Activated CD4-positive, alpha-beta T cell treated with anti-CD3 and anti-CD28 coated beads for 1 hour (primary cell): ENCODE measurements at places on chromosomes 7 and 10.

DNA sequence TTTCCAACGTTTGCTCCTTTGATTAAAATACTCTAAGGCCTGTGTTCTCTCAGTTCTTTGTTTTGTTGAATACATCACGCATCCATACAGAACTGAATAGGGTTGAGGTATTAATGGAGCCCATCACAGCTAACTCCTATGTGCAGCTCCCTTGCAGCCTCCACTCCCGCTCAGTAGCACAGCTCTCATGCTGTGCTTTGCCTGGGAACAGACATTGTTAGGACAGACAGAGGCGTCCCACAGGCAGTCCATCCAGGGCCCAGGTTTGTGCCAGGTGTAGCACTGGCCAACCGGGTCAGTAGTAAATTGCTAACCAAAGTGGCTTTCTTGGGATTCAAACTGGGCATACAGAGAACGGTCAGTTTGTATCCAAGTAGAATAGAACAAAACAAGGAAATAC lies 644.7 kb upstream of the NRP1 start:
- no peak for DNase-seq

DNA sequence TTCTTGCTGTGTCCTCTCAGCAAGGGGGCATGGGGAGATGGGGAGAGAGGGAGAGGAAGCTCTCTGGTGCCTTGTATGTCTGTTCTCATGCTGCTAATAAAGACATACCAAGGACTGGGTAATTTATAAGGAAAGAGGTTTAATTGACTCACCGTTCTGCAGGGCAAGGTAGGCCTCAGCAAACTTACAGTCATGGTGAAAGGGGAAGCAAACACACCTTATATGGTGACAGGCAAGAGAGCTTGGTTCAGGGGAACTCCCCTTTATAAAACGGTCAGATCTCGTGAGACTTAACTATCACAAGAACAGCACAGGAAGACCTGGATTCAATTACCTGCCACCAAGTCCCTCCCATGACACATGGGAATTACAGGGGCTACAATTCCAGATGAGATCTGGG lies 464.7 kb upstream of the CELF2 start:
- no peak for DNase-seq

GRCh38 chr10:126422567-126422966 lies 34.3 kb upstream of the ADAM12 start:
- DNase-seq, result no peak

- DNase-seq, result no peak
Observed at GRCh38 chr10:96358851-96359540, at the start of gene OPALIN. Gene OPALIN (minus strand): TSS chr10:96359002. CDS start chr10:96358896, 106 bp downstream.

DNA sequence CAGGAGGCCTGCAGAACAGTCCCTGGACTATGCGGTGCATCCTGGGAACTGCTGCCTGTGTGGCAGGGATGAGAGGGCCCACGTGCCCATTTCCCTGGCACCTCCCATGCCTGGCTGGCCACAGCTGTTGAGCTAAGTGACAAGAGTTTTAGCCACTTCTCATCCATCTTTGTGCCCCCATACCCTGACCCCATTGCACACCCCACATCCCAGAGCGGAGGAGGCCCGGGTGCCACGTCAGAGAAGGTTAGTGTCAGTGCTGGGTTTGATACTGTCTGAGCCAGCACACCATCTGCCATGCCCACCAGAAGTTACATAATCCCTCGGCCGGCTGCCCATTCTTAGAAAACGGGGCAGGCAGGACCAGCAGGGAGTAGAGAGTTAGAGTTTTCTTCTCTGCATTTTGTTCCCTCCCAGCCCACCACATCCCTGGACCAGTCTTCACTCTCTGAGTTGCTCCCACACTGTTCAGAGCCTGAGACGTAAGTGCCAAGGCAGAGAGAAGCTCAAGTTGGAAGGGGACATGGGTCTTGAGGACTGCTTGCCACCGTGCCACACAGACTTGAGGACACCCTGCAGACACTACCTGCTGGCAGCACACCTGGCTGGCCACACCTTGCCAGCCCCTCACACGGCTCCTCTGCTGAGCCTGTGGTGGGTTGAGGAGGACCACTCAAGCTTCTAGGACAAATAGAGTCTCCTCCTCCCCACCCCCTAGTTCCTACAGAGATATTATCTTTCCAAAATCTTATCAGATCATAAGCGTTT lies 13.1 kb downstream of the UNC5B start:
- no peak for DNase-seq

DNA sequence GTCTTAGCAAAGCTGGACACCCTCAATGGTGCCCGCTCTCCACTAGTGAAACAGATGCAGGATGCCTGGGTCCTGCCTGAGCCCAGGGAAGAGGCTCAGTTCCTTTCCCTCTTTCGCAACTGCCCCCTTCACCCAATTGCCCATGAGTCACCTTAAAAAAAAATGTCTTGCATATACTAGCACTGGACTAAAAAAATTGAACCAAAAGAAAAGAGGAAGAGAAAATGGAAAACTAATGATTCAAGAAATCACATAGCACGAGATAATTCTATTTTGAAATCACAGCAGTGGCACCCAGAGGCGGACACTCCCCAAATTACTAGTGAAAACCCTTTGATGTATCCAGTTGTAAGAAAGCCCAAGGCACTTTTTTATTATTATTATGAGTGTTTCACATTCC lies 972.5 kb downstream of the LRMDA start:
- no peak for DNase-seq

- no peak for DNase-seq
Observed at GRCh38 chr7:74015670-74016069, 12.3 kb upstream of the ELN start.

DNA sequence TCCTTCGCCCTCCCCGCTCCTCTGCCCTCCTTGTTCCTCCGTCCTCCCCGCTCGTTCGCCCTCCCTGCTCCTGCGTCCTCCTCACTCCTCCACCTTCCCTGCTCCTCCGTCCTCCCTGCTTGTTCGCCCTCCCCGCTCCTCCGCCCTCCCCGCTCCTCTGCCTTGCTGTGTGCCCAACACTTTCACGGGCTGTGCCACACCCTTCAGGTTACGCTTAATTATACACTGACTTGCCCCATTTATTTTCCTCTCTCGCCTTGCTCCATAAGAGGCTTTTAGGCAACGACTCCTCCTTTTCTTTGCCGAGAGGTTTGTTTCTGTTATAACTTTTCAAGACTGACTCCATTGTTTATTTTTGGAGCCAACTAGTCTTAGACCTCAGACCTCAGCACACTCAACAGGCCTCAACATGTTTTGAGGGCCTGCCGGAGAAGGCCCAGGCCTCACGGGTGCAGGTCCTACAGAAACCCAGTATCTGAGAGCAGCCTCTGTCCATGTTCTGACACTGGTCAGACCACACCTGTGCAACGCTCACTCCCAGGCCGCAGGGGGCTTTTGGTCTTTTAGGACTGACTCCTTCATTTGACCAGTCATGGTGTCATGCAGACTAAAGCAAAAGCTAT lies 18.2 kb upstream of the PRKAG2 start:
- DNase-seq, result no peak

DNA sequence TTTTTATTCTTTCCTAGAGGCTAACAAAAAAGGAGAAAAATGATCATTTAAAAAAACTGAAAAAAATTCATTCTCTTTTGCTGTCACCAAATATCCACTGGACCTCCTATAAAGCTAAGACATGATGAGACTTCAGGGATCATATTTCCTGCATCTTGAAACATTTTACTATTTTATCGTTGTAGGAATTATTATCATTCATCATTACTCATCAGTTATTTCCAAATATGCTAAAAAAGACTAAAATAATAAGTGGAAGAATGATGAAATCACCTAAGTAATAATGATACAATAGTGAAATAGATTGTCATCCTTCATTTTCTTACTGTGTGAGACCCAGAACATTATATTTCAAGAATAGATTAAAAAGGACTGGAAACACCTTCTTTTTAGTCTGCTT lies 28.3 kb downstream of the TAF3 start:
- no peak for DNase-seq

- no peak for DNase-seq
Observed at GRCh38 chr10:132651511-132652029, 114.0 kb downstream of the INPP5A start.

DNA sequence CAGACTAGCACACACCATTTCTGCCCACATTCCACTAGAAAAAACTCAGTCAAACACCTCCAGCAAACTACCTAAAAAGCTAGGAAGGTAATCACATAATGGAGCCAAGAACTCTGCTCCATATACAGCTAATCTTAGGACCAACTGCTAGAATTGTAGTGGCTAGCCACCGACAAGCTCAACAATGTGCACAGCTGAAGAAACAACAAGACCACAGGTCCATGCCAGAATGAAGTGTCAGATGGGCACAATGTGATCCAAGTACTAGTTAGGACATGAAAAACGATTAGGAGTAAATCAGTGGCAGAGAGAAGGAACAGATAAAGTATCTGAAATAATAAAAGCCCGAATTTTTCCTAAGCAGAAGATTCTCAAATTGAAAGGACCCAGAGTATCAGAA lies 38.6 kb downstream of the TMEM106B start:
- no peak for DNase-seq

DNA sequence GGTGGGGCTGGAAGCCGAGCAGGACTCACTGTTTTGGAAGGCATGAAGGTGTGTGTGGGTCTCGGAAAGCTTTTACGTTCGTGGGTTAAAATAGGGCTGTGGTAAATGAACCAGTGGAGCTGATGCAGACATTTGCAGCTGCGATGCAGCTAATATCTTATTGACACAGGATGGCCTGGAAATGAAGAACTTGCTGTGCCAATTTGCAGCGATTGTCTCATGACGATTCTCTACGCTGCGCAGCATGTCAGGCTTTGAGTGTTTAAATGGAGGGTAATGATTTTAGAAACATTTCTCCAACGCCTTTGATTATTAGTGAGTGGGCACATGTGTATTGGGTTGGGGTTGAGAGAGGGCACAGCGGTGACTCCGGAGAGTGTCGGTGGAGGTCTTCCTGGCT lies 136.0 kb downstream of the ACTR3B start:
- DNase-seq, result no peak

DNA sequence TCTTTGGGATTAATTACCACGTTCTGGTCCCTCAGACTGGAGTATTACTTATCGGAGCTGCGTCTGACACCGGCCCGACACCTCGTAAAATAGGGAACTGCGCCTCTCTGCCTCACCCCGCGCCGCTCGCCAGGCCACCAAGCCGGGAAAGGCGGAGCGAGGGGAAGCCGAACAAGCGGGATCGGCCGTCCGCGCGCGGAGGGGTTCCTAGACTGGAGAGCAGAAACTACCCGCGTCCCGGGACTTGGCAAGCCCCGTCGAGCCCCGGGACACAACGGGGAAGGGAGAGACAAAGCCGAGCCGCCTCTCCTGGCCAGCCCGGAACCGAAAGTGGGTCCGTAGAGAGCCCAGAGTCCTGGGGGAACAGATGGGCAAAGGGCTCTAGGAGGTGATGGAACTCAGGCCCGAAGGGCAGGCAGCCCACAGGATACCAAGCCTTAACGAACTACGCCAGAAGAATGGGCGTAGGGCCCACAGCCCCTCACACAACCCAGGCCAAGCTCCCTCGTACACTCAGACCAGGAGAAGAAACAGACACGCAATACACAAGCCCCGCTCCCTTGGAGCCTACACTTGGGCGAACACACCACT lies 6.5 kb downstream of the LBX1 start:
- DNase-seq, result no peak

GRCh38 chr7:11416641-11417458 lies 415.1 kb downstream of the THSD7A start:
- no peak for DNase-seq

GRCh38 chr10:130039141-130039540 lies 71.5 kb downstream of the C10orf143 start:
- DNase-seq, result no peak

DNA sequence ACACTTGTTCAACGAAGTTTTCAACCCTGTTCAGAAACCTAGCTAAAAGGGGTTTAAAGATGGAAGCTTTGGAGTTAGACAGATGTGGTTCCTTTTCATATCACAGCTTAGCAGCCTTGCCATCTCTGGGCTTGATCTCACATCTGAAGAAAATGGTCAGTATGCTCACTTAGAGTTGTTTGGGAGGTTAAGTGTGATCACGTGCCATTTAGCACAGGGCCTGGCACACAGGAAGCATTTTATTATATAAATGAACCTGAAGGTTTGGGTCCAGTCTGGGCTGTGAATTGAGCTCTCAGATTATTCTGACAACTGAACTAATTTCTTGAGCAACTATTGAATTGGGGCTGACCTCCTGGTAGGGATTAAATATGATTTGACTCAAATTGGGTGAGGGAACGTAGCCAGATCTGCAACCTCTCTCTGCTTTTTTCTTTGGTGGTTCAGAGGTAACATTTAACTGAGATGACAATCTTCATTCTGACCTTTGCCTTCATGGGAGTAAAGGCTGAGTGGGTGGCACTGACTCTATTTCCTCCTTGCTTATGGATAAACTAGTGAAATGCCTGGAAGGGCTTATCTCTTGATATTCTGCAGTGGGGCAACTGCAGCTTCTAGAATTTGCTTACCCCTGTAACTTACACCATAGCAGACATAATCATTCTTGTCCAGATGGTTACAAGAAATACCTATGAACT lies 10.2 kb upstream of the HKDC1 start:
- no peak for DNase-seq

DNA sequence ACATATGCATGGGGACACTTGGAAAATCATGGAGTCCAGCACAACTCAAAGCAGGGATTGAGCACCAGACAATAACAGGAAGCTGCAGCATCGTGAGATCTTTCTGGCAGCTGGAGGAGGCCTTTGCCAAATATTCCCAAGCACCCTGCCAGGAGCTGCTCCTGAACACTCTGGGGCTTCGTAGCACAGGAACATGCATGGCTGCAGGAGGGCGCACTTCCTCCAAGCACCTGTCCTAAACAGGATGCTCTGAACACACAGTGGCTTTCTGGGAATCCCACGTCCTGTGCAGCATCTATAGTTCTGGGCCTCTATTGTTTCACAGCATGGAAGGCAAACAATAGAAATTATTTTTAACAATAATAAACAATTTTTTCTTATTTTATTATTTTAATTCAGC lies 4.1 kb downstream of the ABLIM1 start:
- no peak for DNase-seq

GRCh38 chr7:99719996-99720769 lies 14.8 kb downstream of the CYP3A7 start:
- DNase-seq, result no peak

DNA sequence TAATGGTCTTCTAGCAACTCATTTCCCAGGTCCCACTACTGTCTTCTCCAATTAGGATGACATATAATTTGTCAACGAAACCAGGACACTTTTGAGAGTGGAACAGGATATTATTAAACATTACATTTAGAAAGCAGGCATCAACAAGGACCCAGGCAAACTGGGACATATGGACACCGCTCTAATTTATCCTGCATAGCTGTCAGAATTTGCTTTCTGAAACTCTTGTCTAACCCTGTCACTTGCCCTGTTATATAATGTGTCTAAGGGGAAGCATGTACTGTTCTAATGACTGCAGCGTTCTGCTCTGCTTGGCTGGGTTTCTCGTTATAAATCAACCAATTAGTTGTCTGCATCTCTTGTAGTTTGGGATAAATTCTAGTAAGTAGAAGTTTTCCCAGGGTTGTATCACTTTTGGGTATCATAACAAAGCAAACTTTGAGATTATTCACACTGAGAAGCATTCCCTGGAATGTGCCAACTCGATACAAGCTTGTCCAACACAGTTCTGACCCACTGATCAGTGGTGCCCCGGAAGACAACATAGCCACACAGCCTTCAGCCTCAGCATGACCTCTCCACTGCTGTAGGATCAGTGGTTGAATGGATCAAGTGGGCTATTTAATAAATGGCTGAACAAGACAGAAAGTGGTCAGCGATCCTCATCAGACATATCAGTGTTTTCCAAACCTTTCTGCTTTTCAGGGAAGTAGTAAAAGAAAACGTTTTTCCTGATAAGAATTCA lies 228.1 kb downstream of the KIF20B start:
- DNase-seq, result no peak
